ENCODE measurements at places on chromosomes 12 and 14.

- DNase-seq: no peak
These were observed 43.1 kb downstream of the SOX5 start for GRCh38 chr12:23906329-23906728.

- DNase-seq: no peak
These were observed 58.1 kb downstream of the IFT81 start for GRCh38 chr12:110182281-110182680.

DNA sequence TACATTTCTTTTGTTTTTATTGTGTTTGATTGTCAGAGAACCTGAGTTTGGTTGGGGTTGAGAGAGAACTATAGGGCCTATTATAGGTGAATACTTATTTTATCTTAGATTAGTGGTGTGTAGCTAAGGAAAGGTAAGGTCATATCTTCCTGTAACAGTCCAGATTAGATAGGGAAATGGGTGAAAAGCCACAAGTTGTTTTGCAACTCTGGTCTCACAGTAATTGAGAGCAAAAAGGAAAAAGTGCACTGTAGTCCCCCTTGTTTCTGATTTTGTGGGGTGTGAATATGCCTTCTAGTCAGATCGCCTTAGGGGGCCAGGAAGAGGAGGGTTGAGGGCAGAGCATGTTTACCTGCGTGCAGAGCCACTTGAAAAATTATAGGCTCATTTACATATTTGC is 8.9 kb downstream of the MSRB3 start:
- no peak for DNase-seq

GRCh38 chr12:72089678-72090077 is 151.0 kb downstream of the TPH2 start:
- no peak for DNase-seq
